Naive B cell (primary cell): ENCODE measurements at places on chromosomes 2 and 18.

GRCh38 chr18:50970006-50970405, 2.2 kb downstream of the ELAC1 start:
- no peak for DNase-seq

DNA sequence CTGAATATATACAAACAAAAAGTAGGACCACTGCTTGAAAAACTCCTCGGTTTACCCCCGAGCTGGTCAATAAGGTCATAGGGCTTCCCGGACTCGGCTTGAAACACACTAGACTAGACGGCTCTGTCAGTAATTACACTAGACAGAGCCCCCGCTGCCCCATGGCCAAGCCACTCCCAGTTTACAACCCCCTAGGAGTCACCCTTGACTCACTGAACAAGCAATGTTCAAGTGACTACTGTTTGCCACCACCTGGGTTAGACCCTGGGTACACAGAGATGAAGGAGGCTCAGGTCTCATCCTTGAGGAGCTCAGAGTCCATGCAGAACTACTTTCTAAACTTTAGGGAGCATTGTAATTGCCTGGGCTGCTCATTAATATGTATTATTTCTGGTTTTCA, 13.7 kb upstream of the PRELID3A start:
- no peak for DNase-seq

GRCh38 chr2:30963184-30963583, 155.9 kb upstream of the CAPN13 start:
- DNase-seq: no peak

GRCh38 chr2:207315131-207315530, 149.4 kb upstream of the KLF7 start:
- no peak for DNase-seq

GRCh38 chr2:86787736-86788135, 3.0 kb downstream of the CD8A start:
- DNase-seq: no peak

DNA sequence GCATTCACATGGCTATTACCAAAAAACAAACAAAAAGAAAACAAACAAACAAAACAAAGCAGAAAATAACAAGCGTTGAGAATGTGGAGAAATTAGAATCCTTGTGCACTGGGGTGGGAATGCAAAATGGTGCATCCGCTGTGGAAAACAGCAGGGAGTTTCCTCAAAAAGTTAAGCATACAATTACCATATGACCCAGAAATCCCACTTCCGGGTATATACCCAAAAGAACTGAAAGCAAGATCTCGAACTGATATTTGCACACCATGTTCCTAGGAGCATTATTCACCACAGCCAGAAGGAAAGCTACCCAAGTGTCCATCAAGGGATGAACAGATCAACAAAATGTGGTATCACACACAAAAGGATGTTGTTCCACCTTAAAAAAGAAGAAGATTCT, 17.9 kb upstream of the TEX51 start:
- no peak for DNase-seq

- DNase-seq: no peak
These were observed 125.9 kb downstream of the PXDN start for GRCh38 chr2:1618191-1618961.

DNA sequence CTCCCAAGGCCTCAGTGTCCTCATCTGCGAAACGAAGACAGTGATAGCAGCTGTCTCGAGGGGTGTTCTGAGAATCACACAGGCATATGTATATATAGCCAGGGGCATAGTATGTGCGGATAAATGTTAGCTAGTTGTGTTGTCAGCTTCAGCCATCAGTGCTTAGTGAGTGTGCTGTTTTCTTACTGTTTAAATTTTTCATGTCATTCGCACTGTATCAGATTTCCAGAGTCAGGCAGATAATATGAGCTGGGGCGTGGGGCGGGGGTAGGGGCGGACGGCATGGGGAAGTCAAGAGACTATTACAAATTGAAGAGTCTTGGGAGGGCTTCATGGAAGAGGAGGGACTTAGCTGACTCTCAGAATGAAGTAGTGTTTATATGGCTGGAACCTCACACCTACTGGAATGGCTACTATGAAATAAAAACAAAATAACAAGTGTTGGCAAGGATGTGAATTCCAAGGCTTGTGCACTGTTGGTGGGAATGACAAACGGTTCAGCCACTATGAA, 7.0 kb downstream of the TRAPPC12 start:
- no peak for DNase-seq

DNA sequence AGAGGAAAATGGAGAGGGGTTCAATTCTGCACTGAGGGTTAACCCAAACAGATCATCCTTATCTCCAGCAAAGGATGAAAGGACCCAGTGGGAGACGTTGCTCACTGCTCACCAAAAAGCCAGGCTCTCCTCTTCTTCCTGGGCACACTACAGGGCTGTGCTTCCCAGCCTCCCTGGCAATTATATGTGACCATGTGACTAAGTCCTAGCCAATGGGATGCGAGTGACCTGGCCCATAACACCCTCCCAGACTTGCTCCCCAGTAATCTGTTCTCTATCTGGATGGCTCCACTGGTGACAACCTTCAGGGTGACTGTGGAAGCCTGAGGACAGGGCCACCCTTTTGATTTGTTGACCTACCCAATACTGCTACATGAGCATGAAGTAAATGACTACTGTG, 10.9 kb upstream of the PRKCE start:
- no peak for DNase-seq

GRCh38 chr2:14891546-14891945, 259.0 kb downstream of the LRATD1 start:
- DNase-seq: no peak

- DNase-seq: no peak
These were observed 860.4 kb upstream of the SOX11 start for GRCh38 chr2:4831751-4832150.

GRCh38 chr2:241755166-241755565, 20.7 kb downstream of the D2HGDH start:
- no peak for DNase-seq

- DNase-seq: no peak
These were observed 37.8 kb upstream of the STAT4 start for GRCh38 chr2:191188550-191189093.

- DNase-seq: peak; percentile 53
These were observed 59.6 kb downstream of the KCTD18 start for GRCh38 chr2:200450288-200450687.

- DNase-seq: peak; percentile 66
These were observed 665 bp downstream of the MCM6 start for GRCh38 chr2:135875491-135876065.

DNA sequence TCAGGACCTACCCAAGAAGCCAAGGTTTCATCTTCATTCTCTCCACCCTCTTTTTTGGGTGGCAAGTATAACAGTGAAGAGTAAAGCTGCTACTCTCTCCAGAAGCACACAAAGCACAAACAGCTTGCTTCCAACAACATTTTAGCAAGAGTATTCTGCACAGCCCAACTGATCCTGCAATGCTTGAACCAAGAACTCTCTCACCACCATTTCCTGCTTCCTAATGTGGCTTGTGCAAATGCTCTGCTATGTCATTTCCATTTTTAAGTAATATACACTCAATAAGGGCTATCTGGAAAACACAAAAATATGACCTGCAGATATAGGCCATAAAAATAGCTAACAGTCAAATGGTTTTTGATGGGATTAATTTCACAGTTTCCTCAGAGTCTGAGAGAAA, 24.1 kb upstream of the IHH start:
- DNase-seq: no peak

- DNase-seq: no peak
These were observed 26.9 kb upstream of the KIF5C start for GRCh38 chr2:148848146-148848545.

- DNase-seq: no peak
These were observed 75.5 kb upstream of the CTAGE1 start for GRCh38 chr18:22493255-22493654.

GRCh38 chr2:231241755-231242507, 43.5 kb downstream of the ARMC9 start:
- DNase-seq: no peak

DNA sequence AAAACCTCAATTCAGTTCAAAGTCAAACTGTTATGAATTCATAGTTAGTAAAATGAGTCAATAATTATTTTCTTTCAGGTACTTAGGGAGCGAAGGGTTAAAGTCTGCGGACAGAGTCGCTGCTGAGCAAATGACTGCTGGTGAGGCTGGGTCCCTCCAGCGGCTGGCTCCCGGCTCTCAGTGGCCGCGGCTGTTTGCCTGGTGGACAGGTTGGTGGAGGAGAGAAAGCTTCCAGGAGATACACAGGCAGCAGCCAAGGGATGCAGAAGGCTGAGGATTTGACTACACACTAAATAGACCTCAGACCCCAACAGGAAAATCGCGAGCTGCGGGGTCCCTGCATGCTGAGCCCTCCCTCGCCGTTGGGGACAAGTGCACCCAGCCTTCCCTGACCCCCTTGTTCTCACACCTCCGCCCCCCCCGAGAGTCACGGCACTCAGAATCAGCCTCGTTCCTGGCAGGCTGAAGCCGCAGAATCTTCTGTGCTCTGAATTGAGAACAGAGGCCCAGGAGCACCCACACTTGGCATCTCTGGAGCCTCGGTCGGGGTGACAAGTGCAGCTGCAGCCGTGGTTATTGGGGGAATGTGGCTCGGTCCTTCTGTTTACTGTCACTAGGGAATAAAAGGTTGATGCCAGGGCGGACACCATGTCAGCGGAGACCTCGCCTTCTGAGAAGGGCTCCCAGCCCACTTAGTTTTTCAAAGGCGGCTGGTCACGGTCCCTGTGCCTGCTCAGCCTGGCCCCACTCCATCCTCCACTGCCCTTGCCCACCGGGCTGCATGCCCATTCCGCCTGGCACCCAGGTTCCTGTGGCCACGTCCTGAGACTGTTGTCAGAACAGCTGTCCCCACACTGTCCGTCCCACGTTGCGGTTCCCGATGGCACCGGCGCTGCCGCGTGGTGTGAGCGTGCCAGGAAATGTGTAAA, 74.0 kb downstream of the SLC66A2 start:
- no peak for DNase-seq
